SK-N-MC (cell line): ENCODE measurements at places on chromosomes 1 and 21.

- no peak for DNase-seq
Observed at GRCh38 chr1:182587666-182588499, 1.2 kb downstream of the RNASEL start.

DNA sequence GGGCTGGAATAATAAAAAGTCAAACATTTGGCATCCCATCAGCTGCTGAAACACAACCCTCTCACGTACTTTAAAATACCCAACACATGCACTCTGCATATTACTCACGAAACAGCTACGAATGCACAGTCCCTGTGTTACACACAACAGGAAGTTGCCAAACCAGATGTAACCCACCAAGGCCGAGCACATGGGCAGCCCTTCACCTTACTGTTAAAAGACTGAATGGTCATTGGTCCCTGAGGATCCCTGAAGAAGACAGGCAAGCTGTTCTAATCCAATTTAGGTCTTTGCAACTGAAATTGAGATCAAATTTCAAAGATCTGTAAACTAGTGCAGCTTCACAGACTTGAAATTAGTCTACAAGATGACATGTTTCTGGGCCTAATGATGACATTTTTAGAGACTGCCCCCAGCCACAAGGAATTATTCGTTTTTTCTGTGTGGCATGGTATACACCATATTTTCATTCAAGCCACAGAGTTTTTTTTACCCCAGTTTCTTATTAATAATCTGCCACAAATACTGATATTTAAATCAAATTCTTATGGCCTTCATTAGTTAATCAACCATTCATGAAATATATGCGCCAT, 25.6 kb upstream of the IER5 start:
- no peak for DNase-seq

DNA sequence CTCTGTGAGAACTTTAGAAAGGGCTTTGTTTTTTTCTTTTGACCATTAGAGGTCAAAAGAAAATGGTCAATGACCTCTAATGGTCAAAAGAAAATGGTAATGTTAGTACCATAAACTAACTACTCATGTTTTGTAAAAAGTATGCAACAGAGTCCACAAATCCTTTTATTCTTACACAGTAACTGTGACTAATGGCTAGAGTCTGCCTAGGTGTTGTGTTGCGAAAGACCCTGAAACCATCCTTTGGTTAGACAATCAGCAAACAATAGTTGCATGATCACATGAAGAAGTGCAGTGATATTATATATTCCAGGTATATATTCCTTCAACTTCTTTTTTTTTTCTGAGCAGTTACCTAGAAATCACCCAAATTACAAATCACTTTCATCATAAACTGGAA, 40.9 kb downstream of the NEGR1 start:
- DNase-seq, result no peak

- no peak for DNase-seq
Observed at GRCh38 chr1:234543442-234544086, 64.6 kb upstream of the TARBP1 start.
